Motor neuron (in vitro differentiated cells): ENCODE measurements at places on chromosomes 3 and 15. TPM values are rescaled to one million over a fixed set of nuclear protein-coding genes. Genes with fewer than 3 reads are reported as not detected.

- ATAC-seq: no peak
These were observed 107.4 kb downstream of the LRIG1 start for GRCh38 chr3:66393333-66394005.

KPNA4 gene
- total RNA-seq: 18.4 and 21.1 TPM in 2 replicates

DNA sequence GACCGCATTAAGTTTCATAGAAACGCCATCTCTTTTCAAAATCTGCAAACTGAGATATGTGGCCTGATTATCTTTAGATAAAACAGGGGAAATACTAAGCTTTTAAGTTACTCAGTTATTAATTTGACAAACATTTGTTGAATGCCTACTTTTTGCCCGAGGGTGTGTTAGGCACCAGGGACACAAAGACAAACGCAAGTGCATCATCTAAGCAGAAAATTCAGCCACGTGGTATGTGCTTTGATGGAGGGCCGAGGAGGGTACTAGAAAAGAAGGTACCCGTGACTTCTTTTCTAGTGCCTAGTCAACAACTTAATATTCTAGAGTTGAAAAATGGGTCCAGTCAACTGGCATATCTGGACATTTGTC, 594.3 kb downstream of the MAGI1 start:
- no peak for ATAC-seq

- ATAC-seq: no peak
These were observed 43.2 kb downstream of the EHHADH start for GRCh38 chr3:185210621-185211142.

DNA sequence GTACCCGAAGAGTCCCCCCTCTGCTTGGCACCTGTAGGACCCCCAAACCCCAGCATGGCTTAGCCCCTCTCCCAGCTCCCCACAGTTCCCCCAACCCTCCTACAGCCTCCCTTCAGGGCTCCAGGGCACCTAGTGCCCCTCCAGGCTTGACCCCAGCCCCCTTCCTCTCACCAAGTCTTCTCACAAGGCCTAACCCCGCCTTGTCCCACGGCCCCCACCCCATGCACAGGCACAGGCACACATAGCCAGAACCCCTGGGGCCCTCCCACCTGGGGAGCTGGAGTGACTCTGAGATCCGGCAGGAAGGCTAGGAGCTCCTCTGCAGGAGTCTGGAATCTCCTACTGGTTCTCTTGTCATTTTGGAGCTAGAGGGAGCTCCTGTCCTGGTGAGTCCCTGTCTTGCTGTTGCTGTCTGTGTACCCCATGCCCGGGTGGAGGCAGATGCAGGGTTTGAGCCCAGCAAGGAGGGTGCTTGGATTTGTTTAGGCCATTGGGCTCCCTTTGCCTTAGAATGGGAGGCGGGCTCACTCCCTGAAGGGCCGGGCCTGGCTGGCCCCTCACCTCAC, 39.6 kb downstream of the KLF13 start:
- ATAC-seq: peak; percentile 8

DNA sequence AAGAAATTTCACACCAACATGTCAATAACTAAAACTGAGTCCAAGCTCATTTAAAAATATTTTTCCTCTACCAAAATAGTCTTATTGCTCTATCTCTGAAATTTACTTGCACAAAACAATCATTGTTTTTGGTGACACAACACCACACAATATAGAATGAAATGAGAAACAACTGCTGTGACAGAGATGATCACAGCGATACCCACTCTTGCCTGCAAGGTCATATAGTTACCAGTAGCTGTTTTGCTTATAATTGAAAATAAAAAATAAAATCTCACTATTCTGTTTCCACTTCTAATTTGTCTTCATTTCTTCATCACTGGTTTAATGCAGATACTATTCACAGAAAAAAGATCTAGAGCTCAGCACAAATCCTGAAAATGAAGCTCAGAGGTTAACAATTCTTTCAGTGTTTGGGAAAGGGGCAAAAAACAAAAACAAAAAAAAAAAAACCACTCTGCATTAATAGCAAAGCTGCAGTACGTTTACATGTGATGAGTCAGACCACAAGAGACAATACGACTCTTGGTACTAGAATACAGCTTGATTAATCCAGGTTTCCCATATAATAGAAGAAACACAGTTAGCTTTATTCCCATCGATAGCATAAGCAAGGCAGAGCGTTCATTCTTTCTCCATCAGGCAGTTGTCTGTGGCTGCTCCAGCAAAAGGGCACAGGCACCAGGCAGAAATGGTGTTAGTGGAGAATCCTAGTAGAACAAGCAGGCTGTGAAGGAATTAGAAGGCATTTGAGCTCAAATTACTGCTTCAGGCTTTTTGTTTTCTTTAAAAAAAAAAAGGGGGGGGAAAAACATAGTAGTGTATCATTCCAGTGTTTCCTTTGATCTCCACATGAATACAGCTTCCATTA, 773 bp downstream of the ANKRD28 start:
- ATAC-seq: peak; percentile 90

DNA sequence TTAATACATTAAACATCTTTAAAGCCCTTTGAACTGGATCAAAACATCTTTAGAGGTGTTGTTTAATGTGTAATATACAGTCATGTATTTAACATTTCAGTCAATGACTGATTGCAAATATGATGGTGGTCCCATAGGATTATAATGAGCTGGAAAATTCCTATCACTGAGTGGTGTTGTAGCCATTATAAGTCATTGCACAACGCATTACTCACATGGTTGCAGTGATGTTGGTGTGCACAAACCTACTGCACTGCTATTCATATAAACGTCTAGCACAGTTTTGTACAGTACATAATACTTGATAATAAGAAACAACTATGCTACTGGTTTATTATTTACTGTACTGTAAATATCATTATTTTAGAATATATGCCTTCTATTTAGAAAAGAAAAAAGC, 75.6 kb downstream of the DTWD1 start:
- ATAC-seq: no peak
